Activated naive CD4-positive, alpha-beta T cell (primary cell): ENCODE measurements at places on chromosomes 11 and 22.

GRCh38 chr11:8806974-8807373 is 104.0 kb upstream of the AKIP1 start:
- no peak for DNase-seq

GRCh38 chr11:92332986-92333385 is 108.4 kb downstream of the FAT3 start:
- no peak for DNase-seq

DNA sequence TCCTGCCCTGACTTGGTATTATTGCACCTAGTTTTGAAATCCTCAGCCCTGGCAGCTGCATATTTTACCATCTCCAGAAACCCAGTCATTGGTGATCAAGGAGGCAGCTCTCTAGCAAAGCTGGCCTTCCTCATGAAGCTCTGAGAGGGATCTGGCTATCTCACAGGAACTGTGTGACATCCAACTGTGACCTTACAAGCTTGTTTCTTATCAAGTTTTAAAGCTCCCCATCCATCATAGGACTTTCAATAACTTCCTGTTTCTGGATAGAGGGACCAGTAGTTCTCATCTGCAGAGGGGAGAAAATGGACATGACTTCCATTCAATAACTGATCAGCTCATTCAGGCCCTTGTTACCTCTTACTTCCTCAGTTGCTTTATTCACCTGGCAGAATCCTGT is 18.2 kb downstream of the CALCA start:
- DNase-seq, result no peak

DNA sequence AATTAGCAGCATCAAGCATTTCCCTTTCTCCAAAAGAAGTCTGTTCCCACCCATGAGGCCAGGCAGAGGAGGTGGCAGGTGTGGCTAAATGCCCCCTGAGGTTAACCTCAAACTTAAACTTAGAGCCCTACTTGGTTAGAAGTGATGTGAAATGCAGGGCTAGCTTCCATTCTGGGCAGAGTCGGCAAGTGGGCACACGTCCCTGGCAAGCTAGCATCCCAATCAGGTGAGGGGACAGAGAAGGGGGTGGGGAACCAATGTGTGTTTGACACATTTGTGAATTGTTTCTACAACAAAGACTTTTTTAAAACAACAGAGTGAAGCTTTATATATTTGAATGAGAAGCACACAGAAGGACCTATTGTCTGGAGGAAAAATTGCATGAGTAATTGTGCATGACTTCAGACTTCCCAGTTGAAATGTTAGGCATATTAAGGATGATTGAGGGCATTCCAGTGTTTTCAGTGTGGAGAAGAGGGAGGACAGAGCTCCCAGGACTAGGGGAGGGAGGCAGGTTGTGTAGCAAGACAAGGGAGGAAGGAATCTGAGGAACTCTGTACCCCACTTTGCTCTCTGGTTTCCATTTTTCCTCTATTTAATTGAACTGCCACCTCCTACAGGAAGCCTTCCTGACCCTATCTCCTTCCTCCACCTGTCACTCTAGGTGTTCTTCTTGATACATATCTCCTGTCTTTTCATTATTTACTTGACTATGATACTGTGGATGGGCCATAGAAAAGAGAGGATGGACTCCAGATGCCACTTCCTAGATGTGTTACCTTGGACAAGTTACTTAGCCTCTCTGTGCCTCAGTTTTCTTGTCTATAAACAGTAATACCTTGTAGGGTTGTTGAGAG is 83.3 kb upstream of the PICALM start:
- DNase-seq, result no peak

DNA sequence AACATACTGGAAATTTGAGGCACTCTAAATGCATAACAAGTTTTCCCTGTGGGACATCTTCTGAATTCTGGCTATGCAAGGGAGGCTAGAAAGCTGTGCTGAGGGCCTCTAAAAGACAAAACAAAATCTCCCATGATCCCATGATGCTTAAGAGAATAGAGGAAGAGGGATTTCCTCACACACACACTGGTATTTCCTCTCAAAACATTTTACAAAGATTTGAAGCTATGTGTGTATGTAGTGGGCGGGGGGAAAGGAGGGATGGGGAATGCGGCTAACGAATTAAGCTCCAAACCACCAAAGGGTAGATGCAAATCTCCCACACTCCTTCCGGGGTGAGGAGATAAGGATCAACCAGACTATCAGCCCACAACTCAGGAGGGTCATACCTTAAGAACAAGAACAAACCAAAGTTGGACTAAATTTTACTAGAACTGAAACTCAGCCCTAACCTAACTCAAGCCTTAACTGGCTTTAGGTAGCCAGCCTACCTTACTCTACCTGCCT is 6.0 kb downstream of the OR2AT4 start:
- no peak for DNase-seq

DNA sequence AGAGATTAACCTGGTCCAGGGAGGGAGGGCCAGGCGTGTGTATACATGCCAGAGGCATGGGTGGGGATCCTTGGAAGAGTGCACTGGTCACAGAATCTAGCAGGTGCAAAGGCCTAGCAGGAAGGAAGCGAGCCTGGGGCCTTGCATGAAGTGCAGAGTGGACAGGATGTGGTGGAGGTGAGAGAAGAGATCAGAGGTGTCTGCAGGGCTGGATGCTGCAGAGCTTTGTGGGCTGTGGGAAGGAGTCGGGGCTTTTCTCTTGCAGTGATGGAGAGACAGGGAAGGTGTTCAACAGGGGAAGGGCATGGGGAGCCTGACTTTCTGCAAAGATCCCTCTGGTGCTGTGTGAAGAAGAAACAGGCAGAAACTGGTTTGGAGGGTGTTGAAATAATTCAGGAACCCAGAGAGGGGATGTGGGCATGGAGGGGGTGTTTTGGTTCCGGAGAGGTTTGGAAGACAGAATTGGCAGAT is 2.5 kb upstream of the TPST2 start:
- no peak for DNase-seq

DNA sequence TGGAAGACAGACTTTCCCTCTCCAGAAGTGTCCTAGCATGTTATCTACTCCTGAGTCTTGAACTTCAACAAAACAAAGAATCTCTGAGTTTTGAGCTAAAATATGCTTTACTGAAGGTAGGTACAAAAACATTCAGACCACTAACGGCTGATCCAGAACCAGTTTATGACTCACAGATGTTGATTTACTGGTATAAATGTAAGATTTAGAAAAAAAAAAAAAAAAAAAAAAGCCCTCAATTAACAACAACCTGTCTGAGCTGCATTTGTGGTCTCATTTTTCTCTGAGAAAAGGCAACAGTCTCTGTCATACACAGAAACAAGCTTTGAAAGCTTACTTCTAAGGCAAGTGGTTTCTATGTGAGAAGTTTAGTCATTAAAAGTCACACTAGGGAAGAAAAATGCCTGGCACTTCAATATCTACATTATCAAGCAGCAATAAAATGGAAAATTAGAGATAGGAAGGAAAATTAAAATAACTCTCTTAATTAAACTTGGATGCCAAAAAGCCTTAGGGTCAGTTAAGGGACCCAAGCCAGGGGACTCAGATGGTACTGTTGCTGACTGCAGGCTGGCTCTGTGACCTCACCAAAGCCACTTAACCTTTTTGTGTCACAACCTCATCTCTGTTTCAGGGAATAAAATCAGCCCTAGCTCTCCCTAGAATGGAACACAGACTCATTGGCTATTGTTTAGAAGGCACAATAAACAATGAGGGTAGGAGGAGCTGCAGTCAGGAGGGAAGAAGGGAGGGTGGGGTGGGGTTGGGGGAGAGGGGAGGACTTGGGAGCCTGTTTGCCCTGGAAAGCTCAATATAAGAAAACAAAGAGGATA is 61.7 kb downstream of the ETS1 start:
- no peak for DNase-seq

DNA sequence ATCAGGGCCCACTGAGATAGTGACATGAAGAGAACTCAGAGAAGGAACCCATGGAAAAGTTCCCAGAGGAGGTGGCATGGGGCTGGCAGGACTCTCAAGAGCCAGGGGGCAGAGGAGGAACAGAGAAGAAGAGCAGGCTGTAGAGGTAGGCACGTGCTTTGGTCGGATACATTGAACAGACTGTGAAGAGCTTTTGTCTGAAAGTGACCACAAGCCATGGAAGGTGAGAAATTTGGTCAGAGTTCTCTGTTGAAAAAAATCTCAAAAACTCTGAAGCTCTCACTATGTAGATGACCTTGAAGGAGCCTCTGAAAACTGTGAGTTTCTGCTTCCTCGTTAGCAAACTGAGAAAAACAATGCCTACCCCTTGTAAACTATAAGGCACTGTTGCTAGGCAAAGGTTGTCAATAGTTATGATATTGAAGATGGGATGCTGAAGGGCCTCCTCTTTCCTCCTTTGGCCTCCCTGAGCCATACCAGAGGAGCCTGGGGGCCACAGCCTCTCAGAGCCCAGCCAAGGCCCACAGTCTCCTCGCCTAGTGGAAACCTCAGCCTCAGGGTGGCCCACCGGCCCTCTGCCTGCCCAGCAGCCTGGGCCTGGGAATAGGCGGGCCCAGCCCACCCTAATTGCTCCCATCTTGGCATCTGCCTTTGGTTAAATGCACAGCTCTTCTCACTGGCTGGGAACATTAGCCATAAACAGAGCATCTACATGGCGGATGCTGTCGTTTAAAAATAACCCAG is 415.7 kb downstream of the SOX6 start:
- DNase-seq, result no peak

GRCh38 chr11:122717264-122717867 is 61.8 kb downstream of the UBASH3B start:
- no peak for DNase-seq

- no peak for DNase-seq
Observed at GRCh38 chr11:44228379-44228778, 81.6 kb downstream of the ALX4 start.

DNA sequence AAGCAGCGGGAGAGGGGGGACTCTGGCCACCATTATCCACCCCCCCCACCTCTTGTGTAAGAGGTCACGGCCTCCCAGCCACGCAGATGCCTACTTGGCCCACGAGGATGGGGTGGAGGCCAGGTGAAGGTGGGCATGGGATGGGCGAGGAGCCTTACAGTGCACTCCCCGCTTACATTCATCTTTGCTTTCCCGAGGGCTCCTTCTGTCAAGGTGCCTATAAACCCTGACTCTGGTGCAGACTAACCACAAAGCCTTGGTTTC is 13.1 kb downstream of the NPTXR start:
- DNase-seq, result no peak

- DNase-seq, result peak; percentile 44
Observed at GRCh38 chr22:30649430-30650007, 13.9 kb downstream of the SLC35E4 start.

- DNase-seq, result no peak
Observed at GRCh38 chr22:20232237-20232598, 35.9 kb downstream of the RTN4R start.

GRCh38 chr22:45235851-45236342 is 4.8 kb downstream of the KIAA0930 start:
- DNase-seq, result no peak

DNA sequence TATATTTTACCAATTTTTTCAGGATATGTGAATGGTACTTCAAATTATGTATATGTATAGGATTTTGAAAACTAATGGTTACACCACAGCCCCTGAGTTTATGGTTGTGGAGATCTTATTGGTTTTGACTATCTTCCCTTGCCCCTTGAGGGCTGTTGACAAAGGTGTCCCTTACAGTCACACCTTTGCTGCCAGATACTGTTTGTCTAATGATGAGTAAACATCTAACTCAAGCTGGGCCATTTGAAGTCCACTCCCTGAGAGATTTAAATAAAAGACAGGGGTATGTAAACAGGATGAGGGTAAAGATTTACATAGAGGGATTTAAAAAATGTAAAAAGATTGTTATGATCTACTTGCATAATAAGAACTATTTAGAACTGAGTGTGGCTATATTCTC is 38.9 kb upstream of the LUZP2 start:
- no peak for DNase-seq

DNA sequence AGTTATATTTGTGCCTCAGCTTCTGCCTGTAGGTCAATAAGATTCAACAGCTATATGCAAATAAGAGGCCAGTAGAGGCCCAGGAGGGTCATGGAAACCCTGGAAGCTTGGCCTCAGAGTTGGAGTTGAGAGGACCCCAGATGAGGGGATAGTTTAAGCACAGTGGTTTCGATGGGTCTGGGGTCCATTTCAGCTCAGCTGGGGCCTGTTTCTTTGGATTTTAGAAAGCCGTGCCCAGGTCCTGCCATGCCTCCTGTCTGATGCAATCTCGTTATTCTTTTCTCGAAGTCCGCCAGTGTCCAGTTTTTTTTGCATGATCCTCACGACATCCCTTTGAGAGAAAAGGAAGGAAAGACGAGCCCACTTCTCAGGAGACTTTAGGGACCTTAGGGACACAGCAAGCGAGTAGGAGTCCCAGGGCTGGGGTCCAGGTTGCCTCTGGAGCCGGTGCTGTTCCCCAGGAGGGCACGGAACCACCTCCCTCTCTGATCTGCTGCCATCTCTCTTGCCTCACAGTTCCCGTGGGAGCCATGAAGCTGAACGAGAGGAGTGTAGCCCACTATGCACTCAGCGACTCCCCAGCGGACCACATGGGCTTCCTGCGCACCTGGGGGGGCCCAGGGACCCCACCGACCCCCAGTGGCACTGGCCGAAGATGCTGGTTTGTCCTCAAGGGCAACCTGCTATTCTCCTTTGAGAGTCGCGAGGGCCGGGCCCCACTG is 2.6 kb upstream of the SMDT1 start:
- DNase-seq, result no peak

GRCh38 chr22:39364714-39365491 is 15.1 kb downstream of the SYNGR1 start:
- DNase-seq, result no peak

GRCh38 chr11:13339195-13340153 is 61.9 kb downstream of the BMAL1 start:
- DNase-seq, result no peak

DNA sequence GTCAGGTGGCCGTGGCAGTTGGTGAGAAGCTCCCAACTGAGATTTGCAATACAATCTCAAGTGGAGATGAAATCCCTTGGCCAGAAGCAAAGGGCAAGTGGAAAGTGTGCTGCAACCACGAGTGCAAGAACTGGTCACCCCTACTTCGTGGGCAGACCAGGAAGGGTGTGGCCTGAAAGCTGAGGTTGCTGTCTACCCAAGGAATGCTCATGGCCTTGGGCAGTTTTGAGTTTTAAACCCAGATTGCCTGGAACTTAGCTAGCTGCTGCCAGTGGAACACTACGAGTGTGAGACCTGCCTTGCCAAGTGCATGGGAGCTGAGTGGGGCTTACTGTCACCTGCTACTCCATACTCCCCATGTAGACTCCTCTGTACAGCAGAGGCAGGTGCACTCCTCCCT is 113.3 kb upstream of the FAT3 start:
- DNase-seq, result no peak

- no peak for DNase-seq
Observed at GRCh38 chr22:28743852-28744251, 2.0 kb downstream of the HSCB start.

- DNase-seq, result peak; percentile 64
Observed at GRCh38 chr11:14891143-14892035, 642 bp downstream of the CYP2R1 start.

GRCh38 chr11:33642461-33643166 is 58.0 kb downstream of the C11orf91 start:
- DNase-seq, result no peak
